ENCODE measurements at places on chromosomes 2 and 18. TPM values are rescaled to one million over a fixed set of nuclear protein-coding genes. Genes with fewer than 3 reads are reported as not detected.

L3MBTL4 gene
- total RNA-seq: 0.59 TPM

IL1B gene
- not detected for total RNA-seq

KLHL41 gene
- total RNA-seq: not detected

MAPK4 gene
- 2.2 TPM for total RNA-seq

SLC20A1 gene
- 33.6 TPM for total RNA-seq

INHBB gene
- total RNA-seq: 0.07 TPM

ACADL gene
- not detected for total RNA-seq

ALPI gene
- total RNA-seq: not detected

REG3G gene
- not detected for total RNA-seq

DUSP2 gene
- total RNA-seq: 3.6 TPM

BCL2L11 gene
- 11.3 TPM for total RNA-seq

TMEM182 gene
- total RNA-seq: 1.8 TPM

CAVIN2 gene
- total RNA-seq: not detected

KCNG2 gene
- total RNA-seq: 0.14 TPM

Data from H7 (cell line).